ENCODE measurements at places on chromosomes 2 and 18.

DNA sequence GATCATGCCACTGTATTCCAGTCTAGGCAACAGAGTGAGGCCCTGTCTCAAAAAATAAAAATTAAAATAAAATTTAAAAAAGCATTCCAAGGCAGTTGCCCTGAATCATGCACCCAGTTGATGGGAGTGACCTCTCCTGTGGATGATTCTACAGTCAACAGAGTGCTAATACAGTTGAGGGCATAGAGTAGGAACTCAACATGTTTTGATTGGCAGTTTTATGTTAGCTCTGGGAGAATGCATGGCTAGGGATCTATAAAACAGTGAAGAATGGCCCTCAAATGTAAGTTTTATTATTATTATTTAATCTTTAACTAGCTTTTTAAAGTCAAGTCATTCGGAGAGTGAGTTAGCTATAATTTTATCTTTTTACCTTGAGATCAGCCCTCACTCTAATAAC, 228.5 kb upstream of the ITGA4 start:
- peak; percentile 41 for DNase-seq

GRCh38 chr2:3122525-3122924, 255.1 kb downstream of the EIPR1 start:
- no peak for DNase-seq

- no peak for DNase-seq
Observed at GRCh38 chr2:128722489-128722888, 403.8 kb upstream of the HS6ST1 start.

GRCh38 chr2:65458999-65459398, 26.6 kb upstream of the SPRED2 start:
- DNase-seq, result no peak

DNA sequence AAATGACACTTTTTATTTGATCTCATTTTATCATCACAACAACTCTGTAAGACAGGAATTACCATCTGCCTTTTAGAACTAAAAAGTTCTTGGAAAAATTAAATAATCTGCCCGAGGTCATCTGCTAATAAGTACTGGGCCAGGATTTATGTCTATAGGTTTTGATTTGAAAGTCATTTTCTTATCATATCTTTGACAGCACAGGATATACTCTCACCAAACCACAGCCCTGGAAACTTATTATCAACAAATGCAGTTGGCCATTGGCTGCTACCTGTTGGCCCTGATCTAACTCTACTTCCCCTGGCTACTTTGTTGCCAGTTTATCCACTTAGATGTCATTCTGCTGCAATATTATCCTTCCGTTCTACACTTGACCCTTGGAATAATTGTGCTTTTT, 354.6 kb downstream of the RAD51AP2 start:
- DNase-seq, result no peak

GRCh38 chr2:60794271-60794863, 38.3 kb downstream of the PAPOLG start:
- DNase-seq, result no peak

GRCh38 chr2:102387763-102388546, 32.4 kb downstream of the IL18R1 start:
- no peak for DNase-seq

DNA sequence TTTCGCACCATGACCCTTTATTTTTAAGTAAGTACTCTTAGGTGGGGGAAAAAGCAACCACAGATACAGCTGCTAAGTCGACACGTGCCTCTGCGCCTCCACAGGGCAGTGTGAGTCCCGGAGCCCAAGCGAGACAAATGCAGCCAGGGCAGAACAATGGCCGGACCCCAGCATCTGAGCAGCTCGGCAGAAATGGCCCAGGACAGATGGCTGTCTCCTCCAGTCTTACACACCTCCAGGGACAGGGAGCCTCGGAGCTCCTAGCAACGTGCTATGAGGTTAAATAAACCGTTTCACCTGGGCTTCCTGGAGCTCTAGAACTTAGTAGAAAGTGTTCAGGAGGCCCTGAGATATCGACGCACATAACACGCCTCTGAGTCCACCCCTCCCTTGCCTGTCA, 47.3 kb upstream of the SALL3 start:
- DNase-seq, result no peak

GRCh38 chr2:41871080-41871479, 176.7 kb upstream of the PKDCC start:
- no peak for DNase-seq

- peak; percentile 42 for DNase-seq
Observed at GRCh38 chr2:134207589-134208209, 46.2 kb upstream of the MGAT5 start.

DNA sequence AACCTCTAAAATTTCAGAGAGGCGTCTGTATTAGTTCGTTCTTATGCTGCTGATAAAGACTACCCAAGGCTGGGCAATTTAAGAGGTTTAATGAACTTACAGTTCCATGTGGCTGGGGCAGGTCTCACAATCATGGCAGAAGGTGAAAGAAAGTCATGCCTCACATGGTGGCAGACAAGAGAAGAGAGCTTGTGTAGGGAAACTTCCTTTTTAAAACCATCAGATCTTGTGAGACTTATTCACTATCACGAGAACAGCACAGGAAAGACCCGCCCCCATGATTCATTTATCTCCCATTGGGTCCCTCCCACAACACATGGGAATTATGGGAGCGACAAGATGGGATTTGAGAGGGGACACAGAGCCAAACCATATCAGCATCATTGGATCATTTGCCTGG, 183.2 kb upstream of the SIX2 start:
- DNase-seq, result no peak

GRCh38 chr18:54149078-54149697, 75.3 kb downstream of the MBD2 start:
- no peak for DNase-seq

- no peak for DNase-seq
Observed at GRCh38 chr2:171811245-171811628, 82.8 kb downstream of the SLC25A12 start.

DNA sequence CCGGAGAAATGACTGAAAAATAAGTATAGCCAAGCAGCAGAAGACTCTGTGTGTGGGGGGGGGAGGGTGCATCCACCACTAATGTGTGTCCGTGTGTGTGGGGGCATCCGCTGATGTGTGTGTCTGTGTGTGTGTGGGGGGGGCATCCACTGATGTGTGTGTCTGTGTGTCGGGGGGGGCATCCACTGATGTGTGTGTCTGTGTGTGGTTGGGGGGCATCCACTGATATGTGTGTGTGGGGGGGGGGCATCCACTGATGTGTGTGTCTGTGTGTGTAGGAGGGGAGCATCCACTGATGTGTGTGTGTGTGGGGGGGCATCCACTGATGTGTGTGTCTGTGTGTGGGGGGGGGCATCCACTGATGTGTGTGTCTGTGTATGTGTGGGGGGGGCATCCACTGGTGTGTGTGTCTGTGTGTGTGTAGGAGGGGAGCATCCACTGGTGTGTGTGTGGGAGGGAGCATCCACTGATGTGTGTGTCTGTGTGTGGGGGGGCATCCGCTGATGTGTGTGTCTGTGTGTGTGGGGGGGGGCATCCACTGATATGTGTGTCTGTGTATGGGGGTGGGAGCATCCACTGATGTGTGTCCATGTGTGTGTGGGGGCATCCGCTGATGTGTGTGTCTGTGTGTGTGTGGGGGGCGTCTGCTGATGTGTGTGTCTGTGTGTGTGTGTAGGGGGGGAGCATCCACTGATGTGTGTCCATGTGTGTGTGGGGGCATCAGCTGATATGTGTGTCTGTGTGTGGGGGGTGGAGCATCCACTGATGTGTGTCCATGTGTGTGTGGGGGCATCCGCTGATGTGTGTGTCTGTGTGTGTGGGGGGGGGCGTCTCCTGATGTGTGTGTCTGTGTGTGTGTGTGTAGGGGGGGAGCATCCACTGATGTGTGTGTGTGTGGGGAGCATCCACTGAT, 125.0 kb downstream of the NFATC1 start:
- no peak for DNase-seq

DNA sequence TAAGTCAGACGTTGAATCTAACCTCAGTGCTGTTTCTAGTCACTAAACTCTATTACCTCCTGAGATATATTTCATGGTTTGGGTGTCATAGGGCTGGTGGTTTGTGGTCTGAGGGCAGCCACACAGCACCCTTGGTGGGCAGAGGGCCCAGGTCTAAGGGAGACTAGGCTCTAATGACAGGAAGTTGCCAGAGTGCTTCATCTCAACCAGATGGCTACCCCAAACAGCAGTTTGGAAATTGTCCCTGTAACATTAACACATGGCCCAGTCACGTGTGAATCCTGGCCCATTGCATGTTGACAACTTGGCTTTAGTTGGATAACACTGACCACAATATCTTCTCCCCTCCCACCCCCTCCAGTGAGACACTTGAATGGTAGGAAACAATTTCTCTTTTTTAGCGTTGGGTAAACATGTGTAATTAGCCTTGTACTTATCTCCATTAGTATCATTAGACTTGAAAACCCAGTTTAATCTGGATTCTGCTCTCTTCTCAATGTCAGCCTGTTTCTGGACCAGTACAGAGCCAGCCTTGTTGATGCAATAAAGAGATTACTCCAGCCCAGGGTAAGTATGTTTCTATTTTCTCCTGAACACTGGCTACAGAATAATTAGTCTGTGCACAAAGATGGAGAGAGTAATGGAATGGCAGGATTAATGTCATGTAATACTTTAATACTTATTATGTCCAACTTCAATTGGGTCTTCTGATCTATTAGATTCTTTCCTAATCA, 187.8 kb upstream of the SIX3 start:
- peak; percentile 6 for DNase-seq

DNA sequence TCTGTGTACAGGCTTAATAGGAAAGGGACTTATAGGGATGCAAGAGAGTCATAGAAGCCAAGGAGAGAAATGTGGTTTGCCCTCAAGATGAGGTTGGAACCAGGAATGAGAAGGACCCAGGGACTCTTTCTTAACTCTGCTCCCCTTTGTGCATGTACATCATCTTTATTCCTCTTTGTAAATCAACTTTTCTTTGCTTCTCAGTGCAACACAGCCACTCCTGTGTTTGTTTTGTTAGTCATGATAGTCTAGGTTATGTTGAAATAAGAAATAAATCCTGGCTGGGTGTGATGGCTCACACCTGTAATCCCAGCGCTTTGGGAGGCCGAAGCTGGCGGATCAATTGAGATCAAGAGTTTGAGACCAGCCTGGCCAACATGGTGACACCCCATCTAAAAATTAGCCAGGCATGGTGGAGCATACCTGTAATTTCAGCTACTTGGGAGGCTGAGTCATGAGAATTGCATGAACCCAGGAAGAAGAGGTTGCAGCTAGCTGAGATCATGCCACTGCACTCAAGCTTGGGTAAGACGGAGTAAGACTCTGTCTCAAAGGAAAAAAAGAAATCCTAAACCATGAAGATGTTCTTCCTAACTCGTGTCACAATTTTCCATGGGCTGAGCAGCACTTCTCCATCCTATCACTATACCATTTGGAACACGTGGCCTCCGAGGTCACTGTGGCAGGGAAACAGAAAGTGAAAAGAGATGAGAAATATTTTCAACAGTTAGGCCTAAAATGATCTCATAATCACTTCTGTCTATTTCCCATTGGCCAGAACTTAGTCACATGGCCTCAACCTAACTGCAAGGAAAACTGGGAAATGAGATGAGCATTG, 73.0 kb upstream of the TMEM17 start:
- DNase-seq, result no peak

GRCh38 chr2:189536830-189537229, 43.8 kb downstream of the SLC40A1 start:
- DNase-seq, result no peak

DNA sequence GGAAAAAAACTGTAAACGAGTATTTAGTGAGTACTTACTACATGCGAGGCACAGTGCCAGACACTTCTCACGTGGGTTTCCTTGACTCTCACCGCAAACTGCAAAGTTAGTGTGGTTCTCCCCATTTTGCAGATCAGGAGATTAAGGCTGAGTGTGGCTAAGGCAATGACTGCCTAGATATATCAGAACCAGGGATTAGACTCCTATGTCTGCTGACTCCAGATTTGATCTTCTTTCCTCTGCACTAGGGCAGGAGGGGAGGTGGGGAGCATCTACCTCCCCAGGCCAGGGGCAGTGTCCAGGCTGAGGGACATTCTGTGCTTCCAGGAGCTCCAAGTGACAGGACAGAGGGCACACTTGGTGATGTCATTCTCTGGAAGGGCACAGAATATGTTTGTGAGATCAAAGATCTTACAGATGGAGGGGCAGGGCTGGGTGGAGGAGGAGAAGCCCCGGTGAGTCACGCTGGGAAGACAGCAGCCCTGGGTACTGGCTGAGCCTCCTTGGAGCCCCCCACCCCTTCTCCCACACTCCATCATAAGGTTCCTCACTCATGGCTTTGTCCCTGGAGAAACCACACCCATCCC, 92.4 kb downstream of the RHOB start:
- peak; percentile 64 for DNase-seq

DNA sequence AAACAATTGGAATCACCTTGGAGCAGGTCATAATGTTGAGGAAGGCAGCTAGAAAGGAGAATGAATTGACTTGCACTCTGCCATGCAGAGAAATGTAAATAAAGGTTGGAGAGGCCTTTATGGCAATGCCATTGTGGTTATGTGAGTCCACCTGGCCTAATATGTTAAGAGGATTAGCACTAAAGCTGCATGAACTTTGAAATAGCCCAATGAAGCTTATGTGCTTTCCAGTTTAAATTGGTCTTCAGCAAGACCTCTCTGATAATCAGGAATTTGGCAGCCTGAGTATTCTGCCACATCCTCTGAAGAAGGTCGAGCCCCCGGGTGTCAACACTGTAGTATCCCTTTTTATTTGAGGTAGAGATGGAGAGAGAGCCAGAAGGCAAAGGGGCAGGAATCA, 464.9 kb downstream of the CDH2 start:
- DNase-seq, result no peak

DNA sequence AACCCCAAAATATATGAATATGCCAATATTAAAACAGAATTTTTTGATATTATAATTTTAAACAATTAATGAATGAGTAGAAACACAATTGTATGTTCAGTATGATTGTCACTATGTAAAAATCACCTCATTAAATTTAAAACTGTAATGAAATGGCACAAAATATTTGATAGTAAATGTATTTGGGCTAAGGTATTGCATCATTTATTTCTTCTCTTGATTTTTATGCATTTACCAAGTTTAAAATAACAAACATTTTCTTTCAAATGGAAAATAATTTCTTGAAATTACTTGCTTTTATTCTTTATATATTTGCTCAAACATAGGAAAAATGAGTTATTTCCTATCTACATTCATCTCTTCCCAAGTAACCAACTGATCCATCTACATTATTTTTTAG, 782.6 kb downstream of the KCNJ3 start:
- no peak for DNase-seq

GRCh38 chr2:112001942-112002341, 53.1 kb upstream of the TMEM87B start:
- no peak for DNase-seq

DNA sequence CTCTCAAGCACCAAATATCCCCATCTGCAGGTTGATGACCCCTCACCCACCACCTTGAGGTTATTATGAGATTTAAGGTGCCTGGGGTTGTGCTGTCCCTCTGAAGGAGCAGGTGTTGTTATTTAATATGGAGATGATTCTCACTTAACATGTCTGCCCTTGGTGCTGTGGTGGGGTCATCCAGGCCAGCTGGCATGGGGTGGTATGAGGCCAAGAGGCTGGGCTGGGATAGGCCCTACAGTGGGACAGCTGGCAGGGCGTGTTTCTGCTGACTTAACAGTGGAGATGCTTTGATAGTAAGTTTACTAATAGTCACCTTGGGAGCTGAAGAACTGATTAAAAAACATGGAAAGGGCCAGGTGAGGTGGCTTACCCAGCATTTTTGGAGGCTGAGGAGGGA, 22.4 kb downstream of the SERPINB12 start:
- DNase-seq, result no peak

All from large intestine (tissue), 12 donors.